Vagina (tissue), 2 donors: ENCODE measurements at places on chromosomes 1 and 21.

- no peak for DNase-seq
These were observed 303.5 kb upstream of the VAMP3 start for GRCh38 chr1:7467476-7468175.

DNA sequence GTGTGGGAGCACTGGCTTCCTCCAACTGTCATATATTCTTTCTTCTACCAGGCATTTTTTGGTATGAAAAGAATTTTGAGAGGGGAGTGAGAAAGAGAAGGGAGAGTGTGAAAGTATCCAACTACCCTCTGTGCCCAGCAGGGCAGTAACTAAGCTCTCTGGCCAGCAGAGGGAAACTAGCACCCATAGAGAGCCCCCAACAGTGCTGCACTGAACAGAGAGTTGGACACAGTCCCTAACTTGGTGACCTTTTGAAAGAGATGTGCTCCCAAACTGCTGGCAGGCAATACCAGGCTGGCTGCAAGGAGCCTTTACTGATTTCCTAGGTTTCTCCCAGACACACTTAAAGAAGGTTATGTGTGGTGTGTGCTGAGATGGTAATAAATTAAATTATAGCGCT, 118.8 kb upstream of the PBX1 start:
- DNase-seq = no peak

DNA sequence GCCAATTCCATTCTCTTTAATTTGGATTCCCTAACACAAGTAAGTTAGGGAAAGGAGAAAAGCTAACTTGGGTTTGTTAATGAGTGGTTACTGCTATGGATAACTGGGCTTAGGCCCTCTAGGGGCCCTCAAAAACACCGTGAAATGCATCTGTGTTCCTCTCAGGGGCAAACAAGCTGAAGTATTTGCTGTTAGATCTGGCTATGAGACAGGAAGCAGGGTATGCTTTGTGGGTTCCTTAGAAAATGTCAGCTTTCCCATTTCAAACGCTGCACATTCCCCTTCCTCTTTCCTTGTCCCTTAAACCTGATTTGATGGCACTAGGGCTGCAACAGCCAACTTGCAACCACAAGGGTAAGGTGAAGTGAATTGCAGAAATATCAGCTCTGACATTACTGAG, 5.7 kb upstream of the CAP1 start:
- no peak for DNase-seq

DNA sequence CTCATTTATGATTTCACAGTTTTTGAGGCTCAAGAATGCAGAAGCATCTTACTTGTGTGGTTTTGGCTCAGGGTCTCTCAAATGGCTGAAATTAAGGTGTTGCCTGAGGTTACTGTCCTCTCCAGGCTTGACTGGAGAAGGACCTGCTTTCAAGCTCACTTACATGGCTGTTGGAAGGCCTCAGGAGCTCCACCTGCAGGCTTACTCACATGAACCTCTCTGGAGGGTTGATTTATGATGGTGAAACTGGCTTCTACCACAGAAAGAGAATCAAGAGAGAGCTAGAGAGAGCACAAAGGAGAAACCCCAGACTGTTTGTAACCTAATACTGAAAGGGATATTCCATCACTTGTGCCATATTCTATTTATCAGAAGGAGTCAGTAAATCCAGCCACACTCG, 6.2 kb upstream of the KCNK2 start:
- no peak for DNase-seq

GRCh38 chr1:59229138-59229537, 67.8 kb upstream of the FGGY start:
- DNase-seq = no peak

DNA sequence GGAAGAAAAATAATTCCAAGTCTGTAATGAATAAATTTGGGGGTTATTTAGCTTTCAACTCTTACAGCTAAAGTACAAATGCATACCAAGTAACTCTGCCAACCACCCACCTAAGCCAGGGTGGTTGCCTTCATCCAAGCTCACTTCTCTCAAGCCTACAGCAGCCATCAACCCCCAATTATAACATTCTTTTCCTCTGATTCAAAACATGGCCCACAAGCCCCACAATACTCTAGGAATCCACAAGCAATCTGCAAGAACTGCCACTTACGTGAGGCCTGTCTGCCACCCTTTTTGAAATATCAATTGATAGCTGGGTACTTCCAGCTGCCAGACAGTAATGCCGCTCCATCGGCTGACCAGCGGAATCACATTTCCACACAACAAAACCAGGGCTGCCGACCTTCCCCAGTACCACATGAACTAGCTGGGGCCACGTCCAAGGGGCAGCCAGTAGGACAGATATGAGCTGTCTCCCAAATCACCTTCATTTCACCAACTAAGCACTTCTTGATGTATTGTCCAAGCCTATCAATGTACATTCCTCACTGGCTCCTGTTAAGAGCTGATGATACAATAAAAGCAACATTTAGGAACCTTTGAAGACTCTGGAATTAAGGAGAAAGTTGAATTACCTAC, 3.2 kb downstream of the LBR start:
- DNase-seq = no peak

DNA sequence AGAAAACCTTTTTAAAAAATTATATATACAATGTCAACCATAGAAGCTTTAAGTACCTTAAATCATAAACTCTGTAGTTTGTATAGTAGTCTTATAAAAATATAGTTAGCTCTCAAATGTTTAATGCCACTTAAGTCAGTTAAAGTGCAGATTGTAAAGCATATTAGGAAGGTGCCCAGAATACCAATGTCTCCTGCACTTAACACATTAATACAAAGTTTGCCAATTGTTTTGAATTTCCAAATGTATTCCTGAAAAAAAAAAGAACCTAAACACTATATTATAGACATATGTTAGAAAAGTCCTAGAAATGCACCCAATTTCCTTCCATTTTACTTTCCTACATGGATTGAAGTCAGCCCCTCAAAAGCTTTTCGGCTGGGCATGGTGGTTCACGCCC, 12.1 kb downstream of the F3 start:
- DNase-seq = no peak

DNA sequence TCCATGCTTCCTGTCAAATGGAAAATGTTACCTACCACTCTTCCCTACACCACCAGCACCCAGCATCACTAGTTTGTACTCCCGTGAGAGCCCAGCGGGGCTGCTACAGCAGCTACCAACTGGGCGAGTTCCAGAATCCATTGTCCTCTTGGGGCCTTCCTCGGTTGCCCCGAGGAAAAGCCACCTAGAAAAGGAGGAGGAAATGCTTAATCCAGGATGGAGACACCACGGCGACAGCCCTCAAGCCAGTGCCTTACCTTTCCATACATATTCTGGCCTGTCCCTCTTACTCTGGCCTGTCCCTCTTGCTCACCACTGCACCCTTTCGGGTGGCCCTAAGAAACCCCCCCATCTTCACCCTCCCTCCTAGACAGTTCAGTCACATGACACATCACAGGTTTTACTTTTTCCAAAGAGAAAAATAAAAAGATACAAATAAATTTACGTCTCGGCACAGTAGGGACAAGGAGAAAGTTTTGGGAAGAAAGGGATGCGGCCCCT, 478 bp downstream of the RIT1 start:
- DNase-seq = no peak
